ENCODE measurements at places on chromosomes 6 and 20.

GRCh38 chr6:7628479-7628878 is 38.5 kb downstream of the SNRNP48 start:
- no peak for DNase-seq

DNA sequence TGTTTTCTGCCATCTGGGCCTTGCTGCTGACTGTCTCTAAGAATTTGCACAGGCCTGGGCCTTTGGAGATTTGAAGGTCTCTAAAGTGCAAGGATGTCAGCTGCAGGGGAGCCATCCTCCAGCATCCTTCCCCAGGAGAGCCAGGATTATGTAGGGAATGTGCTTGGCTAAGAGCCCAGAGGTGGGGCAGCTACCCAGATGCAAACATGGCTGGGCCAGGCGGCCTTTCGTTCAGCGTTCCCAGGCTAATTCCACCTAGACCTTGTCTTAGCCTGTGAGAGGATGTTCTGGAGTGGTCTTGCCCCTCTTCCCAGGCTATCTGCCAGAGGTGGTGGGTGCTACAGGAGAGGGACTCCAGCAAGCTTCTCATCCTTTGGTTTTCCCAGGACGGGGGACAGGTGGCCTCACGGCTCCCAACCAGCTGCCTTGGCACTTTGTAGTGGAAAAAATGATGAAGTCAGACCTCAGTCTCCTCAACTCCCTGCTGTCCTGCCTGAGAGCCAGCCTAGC is 7.7 kb upstream of the PTGIS start:
- DNase-seq, result no peak

- no peak for DNase-seq
Measured at GRCh38 chr6:12479881-12480280, 189.7 kb downstream of the EDN1 start.

- no peak for DNase-seq
Measured at GRCh38 chr6:37745748-37746147, 48.1 kb upstream of the MDGA1 start.

GRCh38 chr6:82957171-82957867 is 108.3 kb downstream of the UBE3D start:
- no peak for DNase-seq

- DNase-seq, result no peak
Measured at GRCh38 chr20:51452091-51452613, 90.4 kb downstream of the NFATC2 start.

DNA sequence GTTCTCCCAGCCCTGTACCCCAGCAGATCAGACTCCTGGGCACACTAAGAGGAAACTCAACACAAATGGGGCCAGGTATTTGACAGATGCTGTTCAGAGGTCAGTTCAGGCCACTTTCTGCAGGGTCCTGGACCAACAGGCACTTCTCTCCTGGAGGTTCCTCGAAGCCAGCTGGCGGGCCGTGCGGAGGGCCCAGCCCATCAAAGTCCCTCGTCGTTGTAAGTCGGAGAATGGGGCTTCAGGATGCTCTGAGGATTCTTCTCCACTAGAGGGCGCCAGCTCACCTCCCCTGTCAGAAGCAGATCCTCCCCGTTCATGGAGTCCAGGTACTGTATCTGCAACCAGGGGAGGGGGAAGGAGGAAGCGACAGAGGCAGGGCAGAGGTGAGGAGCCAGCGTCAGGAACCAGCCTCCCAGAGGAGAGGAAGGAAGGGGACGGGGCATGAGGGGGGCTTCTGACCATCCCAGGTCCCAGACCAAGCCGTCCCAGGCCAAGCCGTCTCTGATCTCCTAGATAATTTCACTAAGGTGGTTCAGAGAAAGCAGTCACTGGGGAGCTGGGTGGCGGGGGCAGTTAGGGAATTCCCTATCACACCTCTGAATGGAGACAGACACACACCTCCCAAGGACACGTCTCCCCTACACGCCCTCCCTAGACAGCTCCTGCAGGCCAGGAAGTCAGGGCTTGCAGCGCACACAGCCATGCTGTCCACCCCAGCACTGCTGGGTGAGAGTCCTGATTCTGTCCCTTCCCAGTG is 11.7 kb upstream of the FAM83C start:
- DNase-seq, result peak; percentile 77

DNA sequence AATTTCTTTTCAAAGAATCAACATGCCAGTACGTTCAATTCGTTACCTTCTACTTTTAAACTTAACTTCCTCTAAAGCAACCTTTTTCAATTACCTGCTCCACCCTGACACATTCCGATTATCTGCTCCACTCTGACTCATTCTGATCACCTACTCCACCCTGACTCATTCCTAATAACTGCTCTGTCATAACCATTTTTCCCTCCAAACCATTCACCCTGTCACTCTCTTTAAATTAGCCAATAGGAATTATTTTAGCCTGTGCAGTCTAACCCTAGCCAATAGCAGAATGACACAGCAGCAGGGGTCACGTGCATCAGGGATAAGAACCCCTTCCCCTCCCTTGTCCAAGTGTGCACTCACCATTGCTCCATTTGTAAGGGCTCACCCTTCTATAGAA is 557.4 kb upstream of the EYS start:
- no peak for DNase-seq

GRCh38 chr6:116764961-116765841 is at the start of gene FAM162B:
Gene FAM162B, minus strand, starts transcription at chr6:116765719. Its CDS starts 143 bp downstream, at chr6:116765576.
- no peak for DNase-seq

GRCh38 chr6:13767121-13767808 is 47.1 kb downstream of the MCUR1 start:
- DNase-seq, result peak; percentile 21

DNA sequence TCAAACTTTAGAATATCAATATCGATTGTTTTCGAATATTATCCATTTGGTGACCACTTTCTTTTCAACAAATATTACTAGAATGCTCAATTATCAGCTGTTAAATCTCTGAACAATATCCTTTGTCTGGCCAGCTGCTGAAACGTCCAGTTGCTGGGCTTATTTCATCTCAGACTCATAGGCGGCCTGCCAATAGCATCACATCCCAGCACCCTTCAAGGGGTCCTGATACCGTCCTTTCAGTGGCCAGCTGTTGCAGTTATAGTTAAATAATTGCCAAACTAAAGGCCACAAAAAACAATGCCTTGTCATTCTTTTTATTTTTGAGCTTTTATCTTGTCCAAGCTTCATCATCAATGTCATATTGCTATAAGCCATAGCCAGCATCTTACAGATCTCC is 1006.8 kb upstream of the MANEA start:
- DNase-seq, result no peak

DNA sequence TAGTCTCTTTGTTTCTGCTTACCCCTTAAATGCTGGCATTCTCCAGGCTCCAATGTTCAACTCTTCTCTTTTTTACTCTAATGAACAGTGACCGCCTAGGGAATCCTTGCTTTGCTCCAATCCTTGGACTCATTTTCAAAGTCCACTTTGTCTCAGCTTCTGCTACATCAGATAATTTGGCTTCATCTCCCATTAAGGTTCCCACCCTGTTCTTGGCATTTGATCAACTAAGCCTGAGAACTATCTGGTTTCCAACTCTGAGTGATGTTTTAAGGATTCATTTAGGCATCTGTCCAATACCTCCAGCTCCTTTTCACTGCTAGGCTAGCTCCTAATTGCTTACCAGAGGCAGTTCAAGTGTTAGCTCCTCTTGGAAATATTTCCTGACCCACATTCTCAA is 64.9 kb downstream of the ME1 start:
- DNase-seq, result no peak
